ENCODE measurements at places on chromosomes 4 and X.

DNA sequence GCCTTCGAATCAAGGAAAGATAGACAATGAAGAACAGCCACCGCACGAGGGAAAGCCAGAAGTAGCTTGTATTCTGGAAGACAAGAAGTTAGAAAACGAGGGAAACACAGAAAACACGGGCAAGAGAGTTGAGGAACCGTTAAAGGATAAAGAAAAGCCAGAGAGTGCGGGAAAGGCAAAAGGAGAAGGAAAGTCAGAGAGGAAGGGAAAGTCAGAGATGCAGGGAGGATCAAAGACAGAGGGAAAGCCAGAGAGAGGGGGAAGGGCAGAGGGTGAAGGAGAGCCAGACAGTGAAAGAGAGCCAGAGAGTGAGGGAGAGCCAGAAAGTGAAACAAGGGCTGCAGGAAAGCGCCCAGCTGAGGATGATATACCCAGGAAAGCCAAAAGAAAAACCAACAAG lies 1.4 kb downstream of the TCEAL2 start:
- H3K4me1 ChIP-seq, result peaks cover 2% of the 10 kb centered on the region
- H3K27me3 ChIP-seq, result peaks cover 6% of the 10 kb centered on the region
- DNase-seq, result no peak
- no peak overlapping the region for H3K4me3 ChIP-seq

DNA sequence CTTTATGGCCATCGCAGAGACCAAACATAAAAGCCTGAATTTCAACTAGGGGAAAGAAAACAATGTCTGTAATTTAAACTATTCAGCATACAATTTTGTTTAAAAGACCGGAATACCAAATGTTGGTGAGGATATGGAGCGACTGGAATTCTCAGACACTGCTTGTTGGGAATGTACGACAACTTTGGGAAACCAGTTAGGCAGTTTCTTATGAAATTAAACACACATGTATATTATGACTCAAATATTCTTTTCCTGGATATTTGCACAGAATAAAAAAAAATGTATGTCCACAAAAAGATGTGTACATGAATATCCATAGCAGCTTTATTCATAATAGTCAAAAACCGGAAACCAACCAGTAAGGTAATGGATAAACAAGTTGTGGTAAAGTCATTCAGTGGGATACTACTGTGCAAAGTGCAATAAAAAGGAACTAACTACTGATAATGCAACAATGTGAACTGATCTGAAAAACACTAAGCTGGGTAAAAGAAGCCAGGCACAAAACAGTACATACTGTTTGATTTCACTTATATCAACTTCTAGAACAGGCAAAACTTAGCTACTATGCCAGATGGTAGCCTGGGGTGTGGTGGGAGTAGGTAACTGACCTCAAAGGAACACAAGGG lies 152.7 kb upstream of the FTHL17 start:
- no peak overlapping the region for H3K27ac ChIP-seq
- H3K4me1 ChIP-seq, result no peaks in the 10 kb centered on the region
- no peak overlapping the region for H3K4me3 ChIP-seq
- H3K27me3 ChIP-seq, result no peaks in the 10 kb centered on the region
- no peaks in the 10 kb centered on the region for H3K36me3 ChIP-seq
- DNase-seq, result no peak

DNA sequence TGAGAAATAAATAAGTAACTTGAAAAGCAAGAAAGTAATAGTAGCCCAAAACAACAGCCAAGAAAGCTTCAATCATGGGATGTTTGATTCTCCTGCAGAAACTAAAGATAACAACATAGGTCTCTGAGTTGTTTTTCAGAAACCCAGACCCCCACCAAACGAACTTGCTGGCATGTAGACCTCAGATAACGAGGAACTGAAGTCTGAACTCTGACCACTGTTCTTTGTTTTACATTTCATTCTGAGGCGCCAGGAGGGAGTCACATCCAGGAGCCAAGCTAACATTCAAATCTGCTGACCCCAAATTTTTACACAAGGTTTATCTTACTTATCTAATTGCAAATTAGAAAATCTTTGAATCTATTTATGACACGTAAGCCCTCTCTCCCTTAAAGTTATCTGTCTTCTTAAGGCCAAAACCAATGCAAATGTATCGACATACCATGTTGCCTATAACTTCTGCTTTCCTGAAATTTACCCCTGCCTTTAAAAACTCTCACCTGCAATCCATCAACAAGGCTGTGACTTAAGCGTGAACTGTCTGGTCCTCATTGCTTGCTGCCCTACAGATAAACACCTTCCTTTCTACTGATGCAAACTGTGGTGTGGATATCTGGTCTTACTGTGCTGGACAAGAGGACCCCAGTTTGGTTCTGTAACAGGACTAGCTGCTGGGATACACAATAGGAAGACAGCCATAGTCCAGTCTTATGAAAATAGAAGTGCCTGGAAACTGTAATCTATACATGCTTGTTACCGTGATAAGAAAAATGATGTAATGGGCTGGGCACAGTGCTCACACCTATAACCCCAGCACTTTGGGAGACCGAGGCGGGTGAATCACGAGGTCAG lies 37.5 kb upstream of the NEIL3 start:
- no peaks in the 10 kb centered on the region for H3K27me3 ChIP-seq
- no peak for DNase-seq
- H3K4me1 ChIP-seq, result no peaks in the 10 kb centered on the region

DNA sequence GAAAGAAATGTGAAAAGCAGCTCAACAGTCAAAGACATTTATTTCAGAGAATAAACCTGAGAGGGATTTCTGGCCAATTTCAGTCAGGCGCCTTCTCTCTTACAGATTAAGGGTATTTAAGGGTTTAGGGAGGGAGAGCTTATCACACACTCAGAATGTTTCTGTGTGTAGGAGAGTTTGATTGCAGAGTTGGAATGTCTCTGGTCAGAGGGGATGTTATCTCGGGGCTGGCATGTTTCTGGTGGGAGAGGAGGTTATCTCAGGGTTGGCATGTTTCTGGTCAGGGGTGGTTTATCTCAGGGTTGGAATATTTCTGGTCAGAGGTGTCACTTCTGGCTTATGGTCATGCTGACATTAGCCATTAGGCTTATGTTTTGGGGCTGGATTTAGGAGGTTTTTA lies 1920.5 kb upstream of the PCDH7 start:
- H3K36me3 ChIP-seq, result no peaks in the 10 kb centered on the region
- H3K27ac ChIP-seq, result no peak overlapping the region
- H3K4me1 ChIP-seq, result no peaks in the 10 kb centered on the region
- no peaks in the 10 kb centered on the region for H3K27me3 ChIP-seq
- no peak overlapping the region for H3K4me3 ChIP-seq

GRCh38 chrX:3403748-3404147 lies 57.3 kb upstream of the MXRA5 start:
- H3K27me3 ChIP-seq, result no peaks in the 10 kb centered on the region
- H3K36me3 ChIP-seq, result no peaks in the 10 kb centered on the region
- DNase-seq, result no peak
- no peaks in the 10 kb centered on the region for H3K4me1 ChIP-seq

- DNase-seq, result no peak
- no peaks in the 10 kb centered on the region for H3K36me3 ChIP-seq
- H3K4me1 ChIP-seq, result no peaks in the 10 kb centered on the region
- H3K4me3 ChIP-seq, result no peak overlapping the region
Observed at GRCh38 chr4:55014876-55015275, 110.5 kb downstream of the KDR start.
